ENCODE measurements at places on chromosomes 2 and 18. TPM values are rescaled to one million over a fixed set of nuclear protein-coding genes. Genes with fewer than 3 reads are reported as not detected.

SULT1C4 gene
- total RNA-seq, result not detected

TWIST2 gene
- total RNA-seq, result 171 TPM

SCTR gene
- not detected for total RNA-seq

TMEM17 gene
- 1.4 TPM for total RNA-seq

TRPM8 gene
- 0.59 TPM for total RNA-seq

CYBRD1 gene
- total RNA-seq, result 132 TPM
